ENCODE measurements at places on chromosomes 4 and X.

DNA sequence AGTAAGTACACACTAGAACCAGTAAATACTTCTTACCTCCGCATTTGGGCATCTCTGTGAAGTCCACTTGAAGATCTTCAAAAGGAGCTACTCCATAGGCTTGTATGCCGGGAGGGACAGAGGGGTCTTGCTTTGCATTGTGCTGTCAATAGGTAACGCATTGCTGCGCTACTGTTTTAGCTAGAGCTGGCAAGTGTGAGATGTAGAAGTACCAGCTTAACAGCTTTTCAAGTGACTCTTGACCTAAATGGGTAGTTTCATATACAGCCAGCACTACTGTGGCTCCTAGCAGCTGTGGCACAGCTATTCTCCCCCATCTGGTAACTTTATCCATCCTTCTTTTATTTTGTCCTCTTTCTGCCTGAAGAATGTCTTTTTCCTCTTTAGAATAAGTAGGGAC is 205.3 kb upstream of the KLF8 start:
- DNase-seq: no peak

DNA sequence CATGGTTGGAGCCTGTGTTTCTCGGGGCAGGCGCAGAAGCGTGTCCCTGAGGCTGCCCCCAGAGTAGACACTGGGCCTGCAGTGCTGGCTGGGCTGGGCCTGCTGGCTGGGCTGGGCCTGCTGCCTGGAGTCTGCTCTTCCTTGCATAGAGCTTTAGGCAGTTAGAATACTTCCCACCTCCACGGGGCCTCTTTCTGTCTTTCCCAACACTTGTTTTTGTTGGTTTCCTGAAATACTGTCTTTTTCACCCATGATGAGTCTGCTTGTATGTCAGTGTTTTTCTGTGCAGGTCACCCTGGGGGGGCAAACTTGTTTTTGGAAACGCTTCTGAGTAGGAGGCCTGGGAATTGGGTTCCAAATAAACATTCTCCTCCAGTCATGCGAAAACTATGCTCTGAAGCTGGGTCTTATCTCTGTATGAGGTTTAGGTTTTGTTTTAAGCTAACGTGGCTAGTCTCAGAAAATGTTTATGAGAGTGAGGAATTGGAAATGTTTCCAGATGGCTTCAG is 32.2 kb downstream of the TRMT44 start:
- DNase-seq: no peak

GRCh38 chrX:5431823-5432222 is 796.8 kb downstream of the NLGN4X start:
- no peak for DNase-seq

DNA sequence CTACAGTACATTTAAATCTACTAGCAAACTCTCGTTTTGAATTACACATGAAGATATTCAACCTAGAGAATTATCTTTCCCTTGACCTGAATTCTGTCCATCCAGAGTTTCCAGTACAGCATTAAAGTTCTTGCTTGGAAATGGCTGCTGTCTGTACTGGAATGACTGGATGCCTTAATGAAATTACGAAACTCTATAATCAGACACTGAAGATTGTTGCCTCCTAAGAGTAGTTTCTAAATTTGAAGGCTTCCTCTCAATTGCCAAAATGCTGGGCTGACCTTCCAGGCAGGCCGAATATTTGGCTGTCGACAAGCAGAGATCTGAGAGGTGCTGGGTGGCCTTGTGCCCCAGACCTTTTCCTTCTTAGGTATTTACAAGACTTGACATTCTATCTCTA is 215.1 kb upstream of the GPC4 start:
- DNase-seq: no peak

GRCh38 chr4:90855111-90855510 is 727.9 kb downstream of the CCSER1 start:
- no peak for DNase-seq

Measured in GF-D8 (cell line).